ENCODE measurements at places on chromosomes 11 and 22. TPM values are rescaled to one million over a fixed set of nuclear protein-coding genes. Genes with fewer than 3 reads are reported as not detected.

Gene OR8A1
- not detected for total RNA-seq

Gene EPS8L2
- 2.1 TPM for total RNA-seq

- no peak for DNase-seq
- H3K4me3 ChIP-seq, result no peak overlapping the region
- no peaks in the 10 kb centered on the region for H3K36me3 ChIP-seq
Measured at GRCh38 chr11:8242499-8243280, 21.0 kb downstream of the LMO1 start.

GRCh38 chr11:69705901-69706787 is 2.3 kb upstream of the FGF19 start:
- no peaks in the 10 kb centered on the region for H3K36me3 ChIP-seq
- no peak for DNase-seq
- H3K27me3 ChIP-seq, result peaks cover 53% of the 10 kb centered on the region

GRCh38 chr11:79485694-79486093 is 44.9 kb upstream of the TENM4 start:
- no peak for DNase-seq
- no peak overlapping the region for H3K27ac ChIP-seq
- no peaks in the 10 kb centered on the region for H3K27me3 ChIP-seq
- no peaks in the 10 kb centered on the region for H3K36me3 ChIP-seq
- no peak overlapping the region for H3K4me3 ChIP-seq

- H3K27me3 ChIP-seq, result no peaks in the 10 kb centered on the region
- no peak for DNase-seq
- peaks cover 7% of the 10 kb centered on the region for H3K4me1 ChIP-seq
- no peaks in the 10 kb centered on the region for H3K36me3 ChIP-seq
Measured at GRCh38 chr11:75301131-75301530, 50.3 kb downstream of the ARRB1 start.

DNA sequence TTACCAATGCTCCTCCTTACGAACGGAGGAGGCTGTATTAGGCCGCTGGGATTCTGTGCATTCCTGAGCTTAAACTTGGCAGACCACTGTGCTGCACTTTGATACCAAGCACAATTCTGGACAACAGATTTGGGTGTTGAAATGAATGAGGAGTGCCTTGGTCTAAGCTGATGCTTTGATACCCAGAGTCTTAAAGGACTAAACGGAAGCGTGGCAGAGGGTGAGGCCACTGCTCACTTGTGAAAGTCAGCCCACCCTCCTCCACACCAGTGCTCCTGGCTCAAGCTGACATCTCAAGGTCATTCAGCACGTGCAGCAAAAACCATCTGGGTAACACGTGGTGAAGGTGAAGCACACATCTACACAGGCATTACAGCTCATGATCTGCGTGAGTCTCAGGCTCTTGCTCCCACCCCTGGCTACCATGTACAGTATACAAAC is 85.9 kb downstream of the MICAL3 start:
- H3K27me3 ChIP-seq, result no peaks in the 10 kb centered on the region
- H3K4me1 ChIP-seq, result peaks cover 38% of the 10 kb centered on the region
- no peak overlapping the region for H3K4me3 ChIP-seq
- no peaks in the 10 kb centered on the region for H3K36me3 ChIP-seq

- H3K27me3 ChIP-seq, result peaks cover 65% of the 10 kb centered on the region
- H3K27ac ChIP-seq, result no peak overlapping the region
- H3K4me3 ChIP-seq, result peak overlapping the region; percentile 51
Measured at GRCh38 chr11:35419830-35420333, 524 bp upstream of the SLC1A2 start.

GRCh38 chr22:50731811-50732624 is 6.0 kb upstream of the ACR start:
- H3K36me3 ChIP-seq, result no peaks in the 10 kb centered on the region
- H3K27ac ChIP-seq, result no peak overlapping the region
- H3K4me3 ChIP-seq, result no peak overlapping the region
- DNase-seq, result no peak

DNA sequence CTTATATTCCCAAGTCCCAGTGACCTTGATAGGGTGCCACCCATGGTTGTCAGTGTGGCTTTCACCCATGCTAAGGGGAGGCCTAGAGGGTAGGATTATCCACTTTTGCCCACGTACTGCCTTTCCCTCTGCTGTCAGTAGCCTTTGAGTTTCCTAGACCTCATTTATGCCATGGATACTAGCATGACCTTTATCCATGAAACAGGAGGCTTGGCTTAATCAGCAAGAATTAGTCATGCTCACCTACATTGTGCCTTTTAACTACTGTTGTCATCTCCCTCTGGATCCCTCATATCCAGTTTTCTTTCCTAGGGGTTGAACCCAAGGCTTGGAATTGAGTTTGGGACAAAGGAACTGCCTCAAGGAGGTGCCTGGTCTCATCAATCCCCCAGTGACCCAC is 716.7 kb downstream of the NTM start:
- no peak for DNase-seq
- no peaks in the 10 kb centered on the region for H3K36me3 ChIP-seq
- no peaks in the 10 kb centered on the region for H3K4me1 ChIP-seq
- no peak overlapping the region for H3K4me3 ChIP-seq
- H3K27ac ChIP-seq, result no peak overlapping the region

DNA sequence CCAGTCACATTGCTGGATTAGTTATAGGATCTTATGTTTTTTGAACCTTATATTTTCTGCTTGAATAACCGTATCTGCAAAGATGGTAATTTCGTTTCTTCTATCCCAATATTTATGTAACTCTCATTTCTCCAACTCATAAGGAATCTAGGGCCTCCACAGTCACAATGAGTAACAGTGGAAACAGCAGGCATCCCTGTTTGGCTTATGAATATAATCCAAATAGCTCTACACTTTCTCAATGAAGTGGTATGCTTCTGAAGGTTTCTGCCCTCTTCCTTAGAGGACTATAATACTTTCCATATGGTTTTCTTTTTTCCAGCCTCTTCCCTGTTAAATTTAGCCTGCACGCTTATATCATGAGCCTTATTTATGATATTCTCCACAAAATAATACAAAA is 16.5 kb downstream of the ATP6V1E1 start:
- H3K27ac ChIP-seq, result no peak overlapping the region
- no peak overlapping the region for H3K4me3 ChIP-seq
- DNase-seq, result no peak
- no peaks in the 10 kb centered on the region for H3K4me1 ChIP-seq

DNA sequence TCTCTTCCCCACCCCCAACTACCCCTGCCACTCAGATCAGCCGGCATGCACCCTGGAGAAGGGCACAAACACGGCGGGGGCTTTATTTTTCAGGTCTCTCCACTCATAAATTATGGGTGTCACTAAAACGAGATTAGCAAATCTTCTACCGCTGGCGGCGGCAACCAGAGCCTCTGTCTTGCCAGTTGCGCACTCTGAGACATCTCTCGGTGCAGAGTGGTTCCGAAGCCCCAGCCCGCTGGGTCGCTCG is 125.3 kb upstream of the C11orf58 start:
- H3K27ac ChIP-seq, result no peak overlapping the region
- peaks cover 6% of the 10 kb centered on the region for H3K4me1 ChIP-seq
- H3K36me3 ChIP-seq, result no peaks in the 10 kb centered on the region

GRCh38 chr11:8247312-8247711 is 16.4 kb downstream of the LMO1 start:
- H3K4me3 ChIP-seq, result no peak overlapping the region
- H3K36me3 ChIP-seq, result no peaks in the 10 kb centered on the region
- H3K4me1 ChIP-seq, result peaks cover 7% of the 10 kb centered on the region

DNA sequence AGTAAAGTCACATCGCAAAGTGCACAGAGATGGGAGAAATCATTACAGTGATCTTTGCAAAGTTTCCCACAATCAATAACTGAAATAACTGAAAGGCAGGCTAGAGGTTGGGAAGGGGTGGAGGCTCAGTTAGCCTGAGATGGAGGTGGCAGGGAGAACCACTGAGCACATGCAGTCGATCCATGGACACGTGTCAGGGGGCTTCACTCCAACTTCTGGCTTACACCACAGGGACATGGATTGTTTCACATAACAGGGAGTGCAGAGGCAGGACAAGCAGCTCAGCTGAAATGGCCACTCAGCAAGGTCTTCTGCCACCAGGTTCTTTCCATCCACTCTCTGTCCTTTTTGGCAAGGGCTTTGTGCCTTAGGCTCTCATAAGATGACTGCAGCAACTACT is 35.1 kb upstream of the MICAL2 start:
- DNase-seq, result no peak
- peak overlapping the region; percentile 50 for H3K27ac ChIP-seq
- H3K27me3 ChIP-seq, result no peaks in the 10 kb centered on the region

DNA sequence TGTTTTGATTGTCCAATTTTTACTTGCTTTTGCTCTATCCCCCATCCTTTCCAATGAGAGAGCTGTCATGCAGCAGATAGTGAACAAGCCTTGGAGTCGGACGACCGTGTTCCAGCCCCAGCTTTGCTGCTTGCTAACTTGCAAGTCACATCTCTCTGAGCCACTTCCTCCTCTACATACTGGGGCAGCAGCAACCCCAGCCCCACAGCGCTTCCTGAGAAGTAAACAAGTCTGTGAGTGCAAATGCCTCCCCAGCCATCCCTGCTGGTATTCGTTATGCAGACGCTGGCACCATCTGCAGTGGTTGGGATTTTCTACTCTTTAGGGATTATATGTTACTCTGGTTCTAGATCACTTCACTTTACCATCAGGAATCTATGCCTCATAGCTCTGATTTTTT is 35.0 kb downstream of the TPBGL start:
- no peaks in the 10 kb centered on the region for H3K36me3 ChIP-seq
- peak; percentile 49 for DNase-seq
- H3K4me1 ChIP-seq, result no peaks in the 10 kb centered on the region

DNA sequence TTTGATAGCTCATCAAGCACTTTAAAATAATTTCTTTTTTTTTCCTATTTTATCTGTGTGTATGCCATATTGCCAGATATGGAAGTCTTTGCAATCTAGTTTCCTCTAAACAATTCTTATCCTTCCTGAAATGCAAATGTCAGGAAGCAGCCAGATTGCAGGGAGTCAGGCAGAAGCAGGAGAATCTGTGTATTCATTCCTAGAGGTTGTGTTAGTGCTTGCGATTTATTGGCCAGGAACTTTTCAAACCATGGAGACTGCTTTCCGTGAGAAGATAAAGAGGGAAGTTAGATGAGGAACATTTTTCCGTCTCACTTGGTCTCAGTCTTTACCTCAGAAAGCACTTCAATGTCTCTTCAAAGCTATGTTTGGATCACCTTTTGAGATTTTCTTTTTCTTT is 91.9 kb downstream of the GRAMD1B start:
- H3K36me3 ChIP-seq, result no peaks in the 10 kb centered on the region
- DNase-seq, result no peak
- no peak overlapping the region for H3K27ac ChIP-seq
- no peaks in the 10 kb centered on the region for H3K4me1 ChIP-seq
- H3K4me3 ChIP-seq, result no peak overlapping the region

DNA sequence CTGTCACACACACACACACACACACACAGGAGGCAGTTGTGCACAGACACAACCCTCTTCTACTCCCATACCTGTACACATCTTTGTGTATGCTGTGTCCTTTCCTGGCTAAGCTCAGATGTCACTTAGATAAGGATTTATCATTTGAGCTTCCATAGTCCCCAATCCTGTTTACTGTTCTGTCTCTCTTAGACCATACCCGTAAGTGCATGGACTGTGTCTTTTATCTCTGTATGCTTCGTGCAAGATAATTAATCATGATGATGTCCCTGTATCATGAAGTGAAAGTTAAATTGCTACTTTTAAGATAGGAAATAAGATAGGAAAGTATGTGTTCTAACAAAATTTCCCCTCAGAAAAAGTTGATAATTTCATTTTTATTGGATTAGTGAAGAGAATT is 30.3 kb downstream of the PRMT3 start:
- H3K27me3 ChIP-seq, result no peaks in the 10 kb centered on the region
- no peaks in the 10 kb centered on the region for H3K36me3 ChIP-seq
- DNase-seq, result no peak
- no peak overlapping the region for H3K4me3 ChIP-seq
- no peaks in the 10 kb centered on the region for H3K4me1 ChIP-seq

GRCh38 chr11:33664827-33665226 is 35.8 kb downstream of the C11orf91 start:
- no peaks in the 10 kb centered on the region for H3K27me3 ChIP-seq
- peaks cover 13% of the 10 kb centered on the region for H3K4me1 ChIP-seq
- no peak overlapping the region for H3K4me3 ChIP-seq
